Progenitor cell of endocrine pancreas (in vitro differentiated cells): ENCODE measurements at places on chromosomes 4 and X. TPM values are rescaled to one million over a fixed set of nuclear protein-coding genes. Genes with fewer than 3 reads are reported as not detected.

GRCh38 chr4:6626066-6626465 is 14.4 kb upstream of the MRFAP1 start:
- no peak for DNase-seq

The CFP gene
- total RNA-seq: 0.69 and 0.93 TPM in 2 replicates

GRCh38 chr4:8404791-8405515 is 35.6 kb downstream of the ACOX3 start:
- no peak for DNase-seq

The SPANXN4 gene
- not detected in 2 replicates for total RNA-seq
